ENCODE measurements at places on chromosomes 4 and X.

- DNase-seq: no peak
Measured at GRCh38 chr4:156939801-156940200, 31.8 kb downstream of the PDGFC start.

DNA sequence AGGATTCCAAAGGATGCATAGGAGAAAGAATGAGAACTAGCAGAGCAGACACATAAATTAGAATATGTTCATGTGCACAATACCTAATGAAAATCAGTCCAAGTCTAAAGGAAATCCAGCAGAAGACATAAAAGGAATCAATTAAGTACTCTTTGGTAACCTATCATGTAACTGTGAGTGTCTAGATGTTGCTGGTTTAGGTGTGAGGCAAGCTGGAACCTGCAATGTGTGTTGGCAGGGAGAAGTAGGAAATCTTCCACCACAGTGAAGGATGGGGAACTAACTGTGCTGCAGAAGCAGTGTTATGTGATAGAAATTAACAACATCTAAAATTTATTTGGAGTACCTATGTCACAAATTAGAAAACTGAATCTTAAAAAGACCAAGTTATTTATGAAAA lies 330.8 kb upstream of the DKK2 start:
- no peak for DNase-seq

GRCh38 chr4:13483768-13484121 lies 395 bp downstream of the RAB28 start:
- DNase-seq: no peak

DNA sequence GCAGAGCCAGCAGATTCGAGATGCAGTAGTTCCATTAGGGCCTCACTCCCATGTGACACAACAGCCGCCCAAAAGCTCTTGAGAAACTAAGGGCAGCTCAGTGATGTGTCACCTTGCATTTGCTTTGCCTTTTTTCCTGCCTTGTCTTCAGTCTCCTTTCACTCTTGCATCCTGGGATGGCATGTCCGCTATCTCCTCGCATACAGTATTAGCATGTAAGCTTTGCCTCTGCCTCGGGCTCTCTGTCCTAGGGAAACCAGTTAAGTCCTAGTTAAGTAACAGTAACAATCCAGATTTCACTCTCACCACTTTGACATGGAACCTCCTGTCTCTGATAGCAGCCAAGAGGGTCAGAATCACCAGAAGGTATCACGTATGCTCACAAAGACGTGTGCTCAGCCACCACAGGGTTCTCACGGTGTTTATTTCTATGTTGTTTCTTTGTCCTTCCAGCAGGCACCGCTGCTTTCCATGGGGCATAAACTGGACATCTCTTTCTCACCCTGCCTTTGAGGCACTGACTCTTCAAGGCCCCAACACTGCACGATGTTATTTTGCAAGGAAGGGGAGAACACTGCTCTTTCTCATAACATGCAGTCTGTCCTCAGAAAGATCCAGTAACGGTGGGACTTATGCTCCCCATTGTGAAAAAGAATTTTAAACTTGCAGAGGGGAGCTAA lies 26.7 kb upstream of the SORBS2 start:
- no peak for DNase-seq

- DNase-seq: no peak
Measured at GRCh38 chr4:172683021-172683420, 485.6 kb upstream of the GALNT7 start.
